Left lung (tissue), 14 donors: ENCODE measurements at places on chromosomes 5 and 9.
A peak's percentile ranks its signal among the peaks of the same experiment; 100 is the strongest.

- H3K27me3 ChIP-seq, result no peaks in the 10 kb centered on the region
- H3K4me3 ChIP-seq, result no peak overlapping the region
- no peak for DNase-seq
- H3K4me1 ChIP-seq, result no peaks in the 10 kb centered on the region
These were observed 14.5 kb downstream of the PHAX start for GRCh38 chr5:126615286-126615685.

GRCh38 chr9:104287253-104287878 is 193.3 kb downstream of the SMC2 start:
- no peaks in the 10 kb centered on the region for H3K4me1 ChIP-seq
- no peak overlapping the region for H3K27ac ChIP-seq
- H3K4me3 ChIP-seq, result no peak overlapping the region
- H3K36me3 ChIP-seq, result no peaks in the 10 kb centered on the region
- DNase-seq, result no peak

GRCh38 chr9:35072461-35073278 is at the start of gene VCP:
Gene VCP, minus strand, starts transcription at chr9:35072625. Its CDS starts 272 bp downstream, at chr9:35072353.
- H3K4me1 ChIP-seq, result peaks cover 44% of the 10 kb centered on the region
- H3K27ac ChIP-seq, result peak within 1 kb of the TSS; percentile 100
- H3K27me3 ChIP-seq, result no peaks in the 10 kb centered on the region

- H3K36me3 ChIP-seq, result no peaks in the 10 kb centered on the region
- peaks cover 9% of the 10 kb centered on the region for H3K4me1 ChIP-seq
- H3K4me3 ChIP-seq, result no peak overlapping the region
- H3K27ac ChIP-seq, result no peak overlapping the region
- no peaks in the 10 kb centered on the region for H3K27me3 ChIP-seq
- no peak for DNase-seq
These were observed 199.9 kb upstream of the CDKN2B start for GRCh38 chr9:22208846-22209585.

DNA sequence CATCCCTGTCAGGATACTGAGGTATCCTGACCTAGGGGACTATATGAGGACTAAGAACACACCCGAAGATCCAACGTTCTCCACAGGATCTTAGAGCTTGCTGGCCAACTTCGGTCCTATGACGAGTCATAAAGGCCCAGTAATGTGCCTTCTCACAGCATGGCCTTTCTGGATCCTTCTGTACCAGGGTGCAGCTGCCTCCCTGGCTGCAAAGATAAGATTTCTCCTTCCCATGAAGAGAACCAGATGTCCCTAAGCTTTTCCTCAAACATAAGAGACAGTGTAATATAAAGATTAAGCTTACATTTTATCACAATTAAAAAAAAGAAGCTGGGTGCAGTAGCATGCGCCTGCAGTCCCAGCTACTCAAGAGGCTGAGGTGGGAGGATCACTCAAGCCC is 18.3 kb downstream of the EPB41L4B start:
- H3K4me3 ChIP-seq, result no peak overlapping the region
- H3K27ac ChIP-seq, result no peak overlapping the region
- H3K27me3 ChIP-seq, result peaks cover 11% of the 10 kb centered on the region
- H3K4me1 ChIP-seq, result no peaks in the 10 kb centered on the region
- DNase-seq, result no peak

GRCh38 chr9:95727947-95728520 is 147.5 kb upstream of the ERCC6L2 start:
- no peak overlapping the region for H3K4me3 ChIP-seq
- H3K27me3 ChIP-seq, result no peaks in the 10 kb centered on the region
- no peaks in the 10 kb centered on the region for H3K36me3 ChIP-seq
- H3K27ac ChIP-seq, result no peak overlapping the region
- no peaks in the 10 kb centered on the region for H3K4me1 ChIP-seq

- no peak overlapping the region for H3K4me3 ChIP-seq
- no peak overlapping the region for H3K27ac ChIP-seq
- no peaks in the 10 kb centered on the region for H3K36me3 ChIP-seq
- no peaks in the 10 kb centered on the region for H3K27me3 ChIP-seq
- H3K4me1 ChIP-seq, result peaks cover 51% of the 10 kb centered on the region
- peak; percentile 73 for DNase-seq
These were observed 5.1 kb downstream of the MGAT4B start for GRCh38 chr5:179801304-179802206.

DNA sequence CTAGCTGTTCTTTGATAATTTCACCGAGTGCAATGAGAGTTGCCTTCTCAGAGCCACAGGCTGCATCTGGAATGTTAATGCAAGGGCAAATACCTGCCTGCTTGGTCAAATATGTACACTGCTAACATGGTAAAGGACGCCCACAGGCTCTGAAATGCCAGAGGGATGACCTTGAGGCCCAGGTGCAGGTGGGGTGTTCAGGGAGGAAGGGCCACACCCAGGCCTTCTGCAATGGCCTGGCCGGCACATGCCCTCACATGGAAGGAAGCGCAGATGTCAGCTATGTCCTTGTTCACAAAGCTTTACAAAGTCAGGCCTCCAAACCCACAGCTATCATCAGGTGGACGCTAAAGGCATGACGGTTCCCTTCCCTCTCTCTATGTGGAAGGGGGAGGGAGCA is 48.6 kb downstream of the HRH2 start:
- no peaks in the 10 kb centered on the region for H3K36me3 ChIP-seq
- H3K4me3 ChIP-seq, result no peak overlapping the region
- no peak for DNase-seq
- no peaks in the 10 kb centered on the region for H3K27me3 ChIP-seq
- no peaks in the 10 kb centered on the region for H3K4me1 ChIP-seq

DNA sequence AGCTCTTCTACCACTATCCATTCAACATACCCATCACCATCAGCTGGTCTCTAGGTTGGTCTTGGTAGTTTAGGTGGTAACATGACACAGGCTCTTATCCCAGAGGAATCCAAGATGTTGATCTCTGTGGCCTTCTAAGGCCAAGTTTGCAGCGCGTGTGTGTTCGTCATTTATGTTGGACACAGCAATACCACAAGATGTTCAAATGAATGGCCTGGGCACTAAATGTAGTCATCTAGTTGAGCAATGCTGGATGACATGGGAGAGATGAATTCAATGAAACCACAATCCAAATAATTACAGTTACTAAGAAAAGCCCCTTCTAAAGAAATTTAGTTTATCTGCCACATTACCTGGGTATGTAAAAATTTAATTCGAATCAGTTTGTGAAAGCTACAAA is 292.4 kb downstream of the MRPS30 start:
- H3K27ac ChIP-seq, result no peak overlapping the region
- H3K36me3 ChIP-seq, result no peaks in the 10 kb centered on the region
- no peaks in the 10 kb centered on the region for H3K27me3 ChIP-seq
- no peaks in the 10 kb centered on the region for H3K4me1 ChIP-seq

GRCh38 chr9:27394154-27394825 is 97.3 kb upstream of the EQTN start:
- no peaks in the 10 kb centered on the region for H3K4me1 ChIP-seq
- no peak for DNase-seq
- H3K27ac ChIP-seq, result no peak overlapping the region
- no peaks in the 10 kb centered on the region for H3K36me3 ChIP-seq

DNA sequence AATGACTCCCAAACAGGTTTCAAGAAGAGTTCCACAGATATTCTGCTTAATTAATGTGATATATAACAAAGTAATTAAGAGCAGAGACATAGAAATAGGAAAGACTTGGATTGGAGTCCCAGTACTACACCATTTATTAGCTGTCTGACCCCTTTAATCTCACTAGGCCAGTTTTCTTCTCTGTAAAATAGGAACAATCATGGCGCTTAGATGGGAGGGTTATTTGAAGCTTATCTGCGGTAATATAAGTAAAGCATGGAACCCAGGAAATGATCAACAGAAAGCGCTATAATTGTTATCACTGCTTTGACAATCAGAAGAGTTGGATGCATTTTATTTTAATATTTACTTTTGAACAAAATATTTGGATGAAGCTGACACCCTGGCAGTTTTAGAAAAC is 71.3 kb upstream of the IFNE start:
- no peaks in the 10 kb centered on the region for H3K36me3 ChIP-seq
- no peak overlapping the region for H3K4me3 ChIP-seq
- no peaks in the 10 kb centered on the region for H3K4me1 ChIP-seq
- no peak overlapping the region for H3K27ac ChIP-seq

- peak; percentile 75 for DNase-seq
- no peaks in the 10 kb centered on the region for H3K27me3 ChIP-seq
- H3K4me3 ChIP-seq, result no peak overlapping the region
- H3K27ac ChIP-seq, result peak overlapping the region; percentile 53
These were observed 66.5 kb downstream of the PRDM6 start for GRCh38 chr5:123155446-123155960.

DNA sequence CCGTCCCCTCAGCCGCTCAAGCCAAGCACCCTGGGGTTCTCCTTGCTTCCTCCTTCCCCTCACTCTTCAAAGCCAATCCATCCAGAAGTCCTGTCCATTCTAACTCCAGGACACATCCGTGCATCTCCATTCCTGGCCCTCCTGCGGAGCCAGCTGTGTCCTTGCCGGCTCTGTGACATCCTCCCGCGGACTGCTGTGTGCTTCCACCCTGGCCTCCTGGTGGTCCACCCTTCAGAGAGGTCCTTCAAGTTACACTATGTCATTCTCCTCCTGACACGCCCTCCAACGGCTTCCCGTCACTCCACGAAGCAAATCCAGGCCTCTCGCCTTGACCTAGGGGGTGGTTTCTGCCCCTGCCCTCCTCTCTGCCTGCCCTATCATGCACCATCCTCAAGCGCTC is 13.0 kb upstream of the SCGB3A1 start:
- DNase-seq, result no peak
- no peak overlapping the region for H3K27ac ChIP-seq
- H3K4me1 ChIP-seq, result no peaks in the 10 kb centered on the region
- H3K27me3 ChIP-seq, result no peaks in the 10 kb centered on the region

DNA sequence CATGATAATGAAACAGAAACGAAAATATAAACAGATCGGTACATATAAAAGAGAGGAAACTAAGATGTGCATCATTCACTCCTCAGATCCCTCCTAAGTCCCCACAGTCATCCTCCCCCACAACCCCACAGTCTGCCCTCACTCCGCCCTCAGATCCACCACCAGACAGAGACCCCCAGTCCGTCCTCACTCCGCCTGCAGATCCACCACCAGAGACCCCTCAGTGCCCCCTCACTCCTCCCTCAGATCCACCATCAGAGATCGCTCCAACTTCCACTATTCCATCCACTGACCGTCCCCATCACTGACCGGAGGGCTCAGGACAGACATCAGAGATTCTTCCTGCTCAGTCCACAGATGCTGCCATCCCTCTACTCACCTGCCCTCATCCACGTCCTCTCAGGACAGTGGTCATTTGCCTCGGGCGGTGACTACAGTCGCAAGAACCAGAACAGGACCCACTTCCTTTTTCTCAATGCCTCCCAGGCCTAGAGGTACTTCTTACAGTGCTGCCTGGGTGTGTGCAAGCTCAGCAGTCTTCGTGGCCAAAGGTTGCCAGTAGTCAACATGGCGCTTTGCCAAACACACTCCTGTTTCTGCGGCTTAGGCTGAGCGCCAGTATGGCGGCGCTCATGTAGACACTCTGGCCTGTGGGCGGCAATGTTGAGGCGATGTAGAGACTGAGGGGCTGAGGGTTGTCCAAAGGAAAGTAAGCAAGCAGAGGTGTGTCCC is 8.3 kb upstream of the SPATA31C1 start:
- H3K36me3 ChIP-seq, result no peaks in the 10 kb centered on the region
- no peak for DNase-seq
- H3K4me1 ChIP-seq, result no peaks in the 10 kb centered on the region
- H3K4me3 ChIP-seq, result no peak overlapping the region

DNA sequence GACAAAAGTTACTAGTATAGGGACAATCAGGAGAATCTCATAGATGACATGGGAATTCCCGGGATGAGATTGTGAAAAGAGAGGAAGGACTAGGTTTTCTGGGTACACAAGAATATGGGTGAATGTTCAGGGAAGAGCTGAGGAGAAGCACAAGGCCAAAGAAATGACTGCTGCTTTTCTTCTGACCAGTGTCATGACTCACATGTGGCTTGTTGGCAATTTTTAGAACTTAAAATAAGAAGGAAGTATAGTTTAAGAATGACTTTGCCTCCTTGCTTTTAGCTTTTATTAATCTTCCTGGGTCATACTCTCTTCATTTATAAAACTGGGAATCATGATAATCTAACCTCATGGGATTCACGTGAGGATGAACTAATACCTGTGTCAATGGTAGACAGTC is 652.4 kb upstream of the MEF2C start:
- DNase-seq, result no peak
- no peaks in the 10 kb centered on the region for H3K4me1 ChIP-seq
- no peak overlapping the region for H3K4me3 ChIP-seq

GRCh38 chr5:80357671-80358070 is 37.9 kb downstream of the SPZ1 start:
- no peak overlapping the region for H3K27ac ChIP-seq
- H3K27me3 ChIP-seq, result no peaks in the 10 kb centered on the region
- no peaks in the 10 kb centered on the region for H3K36me3 ChIP-seq
- no peaks in the 10 kb centered on the region for H3K4me1 ChIP-seq

- no peaks in the 10 kb centered on the region for H3K36me3 ChIP-seq
- H3K4me1 ChIP-seq, result no peaks in the 10 kb centered on the region
- no peaks in the 10 kb centered on the region for H3K27me3 ChIP-seq
- H3K27ac ChIP-seq, result no peak overlapping the region
- no peak overlapping the region for H3K4me3 ChIP-seq
These were observed 714.6 kb upstream of the GRAMD2B start for GRCh38 chr5:125708583-125708982.

DNA sequence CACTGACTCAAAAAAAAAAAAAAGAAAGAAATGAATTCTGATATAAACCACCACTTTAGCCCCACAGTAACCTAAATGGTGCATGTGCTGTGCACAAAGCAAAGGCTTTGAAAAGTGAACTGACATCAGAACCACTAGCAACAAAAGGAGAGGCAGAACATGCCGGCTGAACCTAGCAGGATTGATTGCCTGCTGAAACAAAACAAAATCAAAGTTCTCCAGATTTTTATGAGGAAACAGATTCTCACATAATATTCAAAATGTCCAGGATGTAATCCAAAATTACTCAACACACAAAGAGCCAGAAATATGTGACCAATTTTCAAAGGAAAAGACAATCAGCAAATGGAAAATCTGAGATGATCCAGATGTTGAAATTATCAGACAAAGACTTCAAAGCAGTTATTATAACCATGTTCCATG is 37.9 kb downstream of the UBTD2 start:
- H3K4me1 ChIP-seq, result no peaks in the 10 kb centered on the region
- no peaks in the 10 kb centered on the region for H3K36me3 ChIP-seq
- H3K27me3 ChIP-seq, result no peaks in the 10 kb centered on the region
- DNase-seq, result peak; percentile 75
- H3K27ac ChIP-seq, result no peak overlapping the region

GRCh38 chr5:83718195-83718825 is 2.3 kb downstream of the HAPLN1 start:
- H3K4me3 ChIP-seq, result no peak overlapping the region
- no peak for DNase-seq
- peaks cover 4% of the 10 kb centered on the region for H3K4me1 ChIP-seq
- peaks cover 40% of the 10 kb centered on the region for H3K27me3 ChIP-seq

- H3K36me3 ChIP-seq, result peaks cover 96% of the 10 kb centered on the region
- no peaks in the 10 kb centered on the region for H3K4me1 ChIP-seq
- H3K27ac ChIP-seq, result no peak overlapping the region
These were observed 46.2 kb upstream of the FBXW11 start for GRCh38 chr5:172052450-172053236.

- H3K4me1 ChIP-seq, result no peaks in the 10 kb centered on the region
- no peaks in the 10 kb centered on the region for H3K36me3 ChIP-seq
- no peak for DNase-seq
These were observed 25.9 kb upstream of the SUB1 start for GRCh38 chr5:32559411-32559810.

- no peak overlapping the region for H3K27ac ChIP-seq
- H3K27me3 ChIP-seq, result no peaks in the 10 kb centered on the region
- no peak overlapping the region for H3K4me3 ChIP-seq
- DNase-seq, result peak; percentile 52
These were observed 141.0 kb downstream of the OLFM1 start for GRCh38 chr9:135228345-135228982.
